NCI-H1092 treated with DMSO at 0.1 percent for 48 hours (cell line): ENCODE measurements at places on chromosomes 3 and 15.
A peak's percentile ranks its signal among the peaks of the same experiment; 100 is the strongest.

GRCh38 chr3:195757438-195757770 lies 36.6 kb downstream of the MUC20 start:
- DNase-seq: peak; percentile 27

GRCh38 chr15:56185980-56186379 lies 57.7 kb downstream of the RFX7 start:
- DNase-seq: no peak

GRCh38 chr3:108838436-108838835 lies 15.8 kb downstream of the TRAT1 start:
- no peak for DNase-seq

- DNase-seq: no peak
These were observed 539.5 kb upstream of the AGTR1 start for GRCh38 chr3:148158210-148158609.

DNA sequence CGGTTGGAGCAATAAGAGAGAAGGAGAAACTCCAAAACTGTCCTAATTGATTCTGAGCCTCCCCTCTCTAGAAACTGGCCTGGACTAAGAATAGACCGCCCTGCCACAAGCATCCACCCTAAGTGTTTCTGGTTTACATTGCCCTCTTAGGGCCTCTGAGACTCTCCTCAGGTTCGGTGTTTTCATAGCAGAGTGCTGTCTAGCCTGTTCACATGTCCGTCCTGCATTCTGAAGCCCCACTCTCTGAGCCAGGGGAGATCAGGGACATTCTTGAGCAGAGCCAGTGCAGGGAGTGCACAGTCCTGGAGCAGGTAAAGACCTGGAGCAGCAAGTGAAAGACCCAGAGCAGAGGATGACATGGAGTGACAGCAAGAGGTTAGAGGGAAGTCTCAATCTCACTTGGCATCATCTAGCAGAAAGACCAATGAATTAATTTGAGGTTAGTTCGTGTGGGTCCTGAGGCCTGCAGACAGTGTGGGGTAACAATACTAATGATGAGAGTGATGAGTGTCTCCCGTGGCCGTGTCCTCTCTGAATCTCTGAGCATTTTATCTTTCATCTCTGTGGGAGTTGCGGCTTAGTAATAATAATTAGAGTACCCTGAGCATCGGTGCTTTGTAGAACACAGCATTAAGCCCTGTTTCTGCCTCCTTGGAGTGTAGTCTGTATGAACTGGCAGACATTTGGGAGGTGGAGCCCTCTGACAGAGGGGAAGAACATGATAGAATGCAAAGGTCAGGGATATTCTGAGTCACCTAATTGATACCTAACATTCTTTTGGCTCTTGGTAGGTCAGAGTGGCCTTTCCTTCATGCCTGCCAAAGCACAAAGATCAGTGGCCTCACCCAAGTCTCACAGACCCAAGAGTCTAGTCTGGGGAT lies 24.6 kb downstream of the MAPKBP1 start:
- DNase-seq: no peak

DNA sequence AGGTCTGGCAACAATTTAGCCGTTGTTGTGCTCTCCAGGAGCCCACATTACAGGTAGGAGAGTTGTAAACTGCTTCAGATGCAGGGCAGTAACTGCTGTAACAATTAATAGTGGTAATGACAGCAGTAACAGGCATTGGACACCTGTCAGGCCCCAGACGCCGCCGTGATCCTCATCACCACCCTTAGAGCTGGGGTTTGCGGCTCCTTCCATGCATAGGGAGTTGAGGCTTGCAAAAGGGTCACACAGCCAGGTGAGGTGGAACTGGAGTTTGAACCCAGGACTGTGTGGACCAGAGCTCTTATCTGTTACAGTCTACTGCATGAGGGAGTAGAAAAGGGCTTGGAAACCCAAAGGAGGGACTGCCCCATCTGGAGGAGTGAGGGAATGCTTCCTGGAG lies 26.8 kb upstream of the NR2C2 start:
- no peak for DNase-seq

- DNase-seq: no peak
These were observed 103.4 kb downstream of the ARRDC4 start for GRCh38 chr15:98063871-98064270.
